ENCODE measurements at places on chromosomes 7 and 10.
A peak's percentile ranks its signal among the peaks of the same experiment; 100 is the strongest.

- no peak for DNase-seq
Observed at GRCh38 chr7:108007261-108007660, 4.3 kb upstream of the LAMB1 start.

DNA sequence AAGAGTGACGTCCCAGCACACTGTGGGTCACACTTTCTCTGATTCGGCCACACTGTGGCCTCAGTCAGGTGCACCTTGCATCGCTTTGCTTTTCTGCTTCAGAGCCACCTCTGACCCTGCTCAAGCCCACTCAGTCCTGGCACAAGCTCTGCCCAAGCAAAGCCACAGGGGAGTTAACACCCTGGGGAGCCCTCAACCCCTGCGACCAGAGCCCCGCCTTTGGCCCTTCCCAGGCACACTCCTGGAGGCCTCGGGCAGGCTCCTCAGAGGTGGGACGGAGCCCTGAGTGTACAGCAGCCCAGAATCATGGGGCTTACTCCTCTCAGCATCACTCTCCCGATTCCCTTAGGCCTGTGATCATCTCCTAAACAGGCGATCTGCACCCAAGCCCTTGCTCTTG is 71.0 kb downstream of the HIPK2 start:
- no peak for DNase-seq

- no peak for DNase-seq
Observed at GRCh38 chr10:100654782-100655325, 90.5 kb upstream of the PAX2 start.

DNA sequence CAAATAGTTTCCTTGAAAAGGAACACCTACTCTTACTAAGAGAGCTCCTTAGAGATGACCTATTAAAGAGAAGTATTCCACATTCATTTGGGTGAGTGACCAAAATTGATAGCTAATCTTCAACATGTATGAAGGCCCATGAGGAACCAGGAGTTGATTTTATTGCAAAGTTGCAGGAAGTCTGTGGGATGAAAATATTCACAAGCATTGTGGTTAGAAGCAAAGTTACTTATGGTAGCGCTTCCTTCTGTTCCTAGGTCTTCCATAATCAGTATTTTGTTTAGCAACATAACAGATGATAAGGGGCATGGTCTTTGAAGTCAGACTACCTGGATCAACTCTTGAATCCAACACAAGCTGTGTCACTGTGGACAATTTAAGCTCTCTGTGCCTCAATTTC is 164.5 kb downstream of the DGKB start:
- no peak for DNase-seq

GRCh38 chr7:120609136-120609753 is 248.7 kb downstream of the TSPAN12 start:
- no peak for DNase-seq

GRCh38 chr7:114941692-114942091 is 19.8 kb downstream of the MDFIC start:
- no peak for DNase-seq

DNA sequence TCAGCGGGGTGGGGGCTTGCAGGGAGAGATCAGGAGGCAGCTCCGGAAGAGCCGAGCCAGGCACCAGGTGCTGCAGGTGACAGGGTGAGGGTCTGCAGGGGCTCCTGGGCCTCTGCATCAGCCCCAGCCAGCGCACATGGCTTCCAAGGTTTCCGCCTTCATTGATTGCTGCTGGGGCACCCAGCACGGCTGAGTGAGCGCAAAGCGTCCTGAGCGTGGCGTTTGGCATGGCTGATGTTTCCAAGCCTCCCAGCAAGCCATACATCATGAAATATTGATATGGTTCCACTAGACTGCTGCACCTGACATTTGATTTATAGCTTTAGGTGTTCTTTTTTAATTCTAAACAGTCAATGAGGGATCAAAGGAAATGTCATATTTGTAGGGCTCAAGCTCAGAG is 259.0 kb downstream of the WDR37 start:
- no peak for DNase-seq

- no peak for DNase-seq
Observed at GRCh38 chr7:43300121-43300520, 187.7 kb downstream of the HECW1 start.

GRCh38 chr10:62946278-62946677 is 130.1 kb upstream of the EGR2 start:
- no peak for DNase-seq

- DNase-seq: peak; percentile 12
Observed at GRCh38 chr10:89888321-89889070, 187.1 kb downstream of the KIF20B start.

DNA sequence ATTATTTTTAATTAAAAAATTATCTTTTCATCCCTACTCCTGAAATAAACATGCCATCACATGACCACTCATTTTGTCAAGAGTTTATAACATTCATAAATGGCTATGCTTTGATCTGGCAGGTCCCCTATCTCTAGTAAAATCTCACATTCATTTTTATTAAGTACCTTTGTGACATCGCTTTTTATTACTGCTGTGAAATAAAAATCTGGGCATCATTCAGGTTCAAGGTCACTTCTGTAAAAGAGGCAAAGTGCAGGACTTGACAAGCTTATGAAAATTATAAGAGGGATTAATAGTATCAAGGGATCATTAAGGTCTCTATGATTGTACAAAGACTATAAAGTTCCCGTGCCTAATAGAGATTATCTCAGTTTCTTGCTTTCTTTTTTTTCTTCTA is 416.8 kb upstream of the SEMA3A start:
- DNase-seq: no peak

DNA sequence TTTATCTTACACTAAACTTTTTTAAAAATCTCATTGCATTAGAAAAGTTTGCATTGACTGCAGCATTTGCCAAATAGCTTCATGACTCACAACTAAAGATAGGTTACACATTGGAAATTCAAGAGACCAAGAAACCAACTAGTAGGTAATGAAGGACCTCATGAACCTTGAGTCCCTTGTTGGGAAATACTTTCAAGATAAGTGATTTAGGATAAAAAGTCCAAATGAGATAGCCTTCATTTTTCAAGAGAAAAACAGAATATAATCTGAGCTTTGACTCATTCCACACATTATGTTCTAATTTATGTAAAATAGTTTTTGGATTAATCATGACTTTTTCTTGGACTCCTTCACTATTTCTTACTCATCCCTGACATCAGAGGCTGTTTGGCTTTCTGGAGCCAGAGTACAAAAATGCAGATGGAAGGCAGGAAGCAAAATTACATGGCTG is 13.1 kb upstream of the LIPF start:
- no peak for DNase-seq

GRCh38 chr10:91344117-91344856 is 65.9 kb upstream of the HECTD2 start:
- DNase-seq: no peak

DNA sequence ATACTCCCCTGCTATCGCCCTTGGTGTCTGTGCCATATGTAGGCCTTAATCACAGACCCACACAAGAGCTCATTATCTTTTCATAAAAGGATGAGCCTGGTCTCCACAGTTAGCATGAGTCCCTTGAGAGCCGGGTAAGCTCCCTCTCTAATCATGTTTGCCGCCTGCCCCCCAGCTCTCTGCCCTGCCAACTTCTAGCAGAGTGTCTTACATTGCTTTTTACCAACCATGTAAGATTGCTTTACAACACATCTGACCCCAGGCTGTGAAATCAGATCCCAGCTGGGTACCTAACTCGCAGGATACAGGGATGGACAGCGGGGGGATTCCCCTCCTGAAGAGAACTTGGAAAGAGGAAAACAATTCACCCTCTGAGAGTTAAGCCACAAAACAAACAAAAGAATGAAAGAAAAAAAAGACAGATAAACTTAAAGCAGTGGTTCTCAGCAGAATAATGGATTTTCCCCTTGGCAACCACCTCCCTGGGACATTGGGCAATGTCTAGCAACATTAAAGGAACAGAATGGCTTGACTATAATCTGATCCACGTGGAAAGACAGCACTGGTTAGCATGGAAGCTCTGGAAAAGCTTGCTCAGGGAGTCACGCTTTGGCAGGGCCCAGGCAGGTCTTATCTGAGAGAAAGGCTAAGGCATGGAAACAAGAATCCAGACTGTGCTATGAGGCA is 39.4 kb upstream of the ATOH7 start:
- no peak for DNase-seq
